ENCODE measurements at places on chromosomes 7 and 10.

- DNase-seq, result no peak
Observed at GRCh38 chr7:71497256-71497946, 365.5 kb downstream of the GALNT17 start.

DNA sequence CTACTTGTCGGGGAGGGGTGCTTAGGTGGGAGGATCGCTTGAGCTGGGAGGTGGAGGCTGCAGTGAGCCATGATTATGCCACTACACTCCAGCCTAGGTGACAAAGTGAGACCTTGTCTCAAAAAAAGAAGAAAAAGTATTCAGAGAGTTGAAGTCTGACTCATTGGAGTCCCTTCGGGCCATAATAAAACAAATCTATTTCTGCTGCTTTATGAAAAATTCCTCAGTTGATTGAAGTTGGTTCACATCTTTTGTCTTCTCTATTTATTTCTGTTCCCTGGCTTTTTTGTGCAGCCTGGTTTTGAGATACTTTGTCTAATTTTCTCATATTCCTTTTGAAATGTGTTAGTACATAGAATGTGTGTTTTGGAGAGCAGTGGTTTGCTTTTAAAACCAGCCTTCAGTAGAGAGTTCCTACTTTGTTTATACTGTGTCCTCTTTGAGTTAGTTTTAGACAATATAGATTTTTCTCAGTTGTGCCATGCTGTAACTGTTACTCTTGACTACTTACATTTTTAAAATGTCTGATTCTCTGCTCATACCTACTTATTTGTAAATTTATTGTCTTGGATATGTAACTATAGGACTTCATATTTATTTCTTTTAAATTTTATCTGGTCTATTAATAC lies 36.7 kb downstream of the LUC7L2 start:
- DNase-seq, result no peak

DNA sequence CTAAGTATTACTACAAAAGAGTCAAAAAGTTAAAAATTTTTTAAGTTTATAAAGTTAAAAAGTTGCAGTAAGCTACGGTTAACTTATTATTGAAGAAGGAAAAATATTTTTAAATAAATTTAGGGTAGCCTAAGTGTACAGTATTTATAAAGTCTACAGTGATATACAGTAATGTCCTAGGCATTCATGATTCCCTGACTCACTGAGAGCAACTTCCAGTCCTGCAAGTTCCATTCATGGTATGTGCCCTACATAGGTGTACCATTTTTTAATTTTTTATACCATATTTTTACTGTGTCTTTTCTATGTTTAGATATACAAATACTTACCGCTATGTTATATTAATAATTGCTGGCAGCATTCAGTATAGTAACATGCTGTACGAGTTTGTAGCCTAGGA lies 92.3 kb downstream of the CTNNA3 start:
- no peak for DNase-seq

- DNase-seq, result no peak
Observed at GRCh38 chr10:48614481-48615390, 9.9 kb upstream of the ARHGAP22 start.

- peak; percentile 84 for DNase-seq
Observed at GRCh38 chr10:29736366-29737073, 101.7 kb upstream of the SVIL start.

GRCh38 chr10:28564905-28565304 lies 32.0 kb downstream of the WAC start:
- DNase-seq, result no peak

DNA sequence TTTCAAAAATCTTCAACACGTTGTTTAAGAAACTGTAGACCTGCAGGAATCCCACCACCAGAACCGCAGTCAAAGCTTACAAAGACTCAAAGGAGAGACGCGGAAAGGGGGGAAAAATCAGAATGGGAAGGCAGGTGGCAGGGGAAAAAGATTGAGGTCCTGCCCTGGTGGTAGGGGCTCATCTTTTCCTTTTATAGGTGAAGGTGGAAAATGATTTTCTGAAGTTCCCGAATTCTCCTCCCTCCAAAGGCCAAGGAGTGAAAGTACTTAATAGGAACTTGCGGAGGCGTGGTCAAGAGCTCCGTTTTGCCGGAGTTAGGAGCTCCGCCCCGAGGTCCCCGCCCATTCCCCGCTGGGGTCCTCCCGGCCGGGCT lies 724 bp downstream of the BBIP1 start:
- peak; percentile 98 for DNase-seq

- peak; percentile 20 for DNase-seq
Observed at GRCh38 chr7:128827971-128828711, 2.1 kb upstream of the FLNC start.

DNA sequence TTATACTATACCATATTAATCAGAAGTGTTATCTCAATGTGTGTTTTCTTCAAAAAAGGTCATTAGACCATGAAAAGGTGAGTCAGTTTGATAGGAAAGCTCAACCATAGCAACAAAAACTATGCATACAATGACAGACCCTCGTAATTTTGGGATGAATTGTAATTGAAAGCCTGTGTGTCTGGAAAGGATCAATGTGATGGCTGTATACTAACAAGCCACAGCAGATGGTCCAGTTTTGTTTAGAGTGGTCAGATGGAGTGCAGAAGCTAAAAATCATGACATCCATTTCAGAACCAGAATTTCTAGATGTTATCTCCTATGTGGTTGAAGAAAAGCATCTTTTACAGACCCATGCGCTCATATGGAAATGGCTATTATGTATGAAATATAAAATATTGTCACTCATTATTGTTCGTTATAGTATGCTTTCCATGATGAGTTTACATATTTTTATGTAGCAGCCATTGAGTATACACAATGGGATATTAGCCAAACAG lies 88.3 kb upstream of the CNTNAP2 start:
- no peak for DNase-seq

GRCh38 chr10:87079106-87079836 lies 15.4 kb downstream of the GLUD1 start:
- DNase-seq, result no peak

DNA sequence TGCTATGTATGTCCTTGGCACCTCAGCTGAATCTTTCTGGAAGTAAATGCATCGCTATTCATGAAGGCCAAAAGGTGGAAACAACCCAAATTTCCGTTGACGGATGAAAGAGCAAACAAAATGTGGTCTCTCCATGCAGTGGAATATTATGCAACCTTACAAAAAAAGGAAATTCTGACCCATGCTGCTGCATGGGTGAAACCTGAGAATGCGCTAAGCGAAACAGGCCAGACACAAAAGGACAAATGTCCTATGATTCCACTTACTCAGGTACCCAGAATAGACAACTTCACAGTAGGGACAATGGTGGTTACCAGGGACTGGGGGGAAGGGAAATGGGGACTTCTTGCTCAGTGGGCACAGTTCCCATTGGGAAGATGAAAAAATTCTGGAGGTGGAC lies 158.8 kb downstream of the CAMK1D start:
- no peak for DNase-seq

- DNase-seq, result no peak
Observed at GRCh38 chr7:106915873-106916272, 50.8 kb downstream of the PIK3CG start.

DNA sequence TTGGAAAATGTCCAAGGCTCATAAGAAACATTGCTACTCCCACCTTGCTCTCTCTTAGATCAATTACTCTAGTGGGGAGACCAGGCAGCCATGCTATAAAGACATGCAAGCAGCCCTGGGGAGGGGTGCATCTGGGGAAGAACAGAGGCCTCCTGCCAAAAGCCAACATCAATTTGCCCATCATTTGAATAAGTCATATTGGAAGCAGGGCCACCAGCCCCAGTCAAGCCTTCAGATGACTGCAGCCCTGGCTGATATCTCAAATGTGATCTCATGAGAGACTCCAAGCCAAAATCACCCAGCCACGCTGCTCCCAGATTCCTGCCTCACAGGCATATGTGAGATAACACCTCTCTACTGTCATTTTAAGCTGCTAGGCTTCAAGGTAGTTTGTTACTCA lies 157.5 kb upstream of the PDE1C start:
- no peak for DNase-seq
